ENCODE measurements at places on chromosomes 6 and 20. TPM values are rescaled to one million over a fixed set of nuclear protein-coding genes. Genes with fewer than 3 reads are reported as not detected.

DNA sequence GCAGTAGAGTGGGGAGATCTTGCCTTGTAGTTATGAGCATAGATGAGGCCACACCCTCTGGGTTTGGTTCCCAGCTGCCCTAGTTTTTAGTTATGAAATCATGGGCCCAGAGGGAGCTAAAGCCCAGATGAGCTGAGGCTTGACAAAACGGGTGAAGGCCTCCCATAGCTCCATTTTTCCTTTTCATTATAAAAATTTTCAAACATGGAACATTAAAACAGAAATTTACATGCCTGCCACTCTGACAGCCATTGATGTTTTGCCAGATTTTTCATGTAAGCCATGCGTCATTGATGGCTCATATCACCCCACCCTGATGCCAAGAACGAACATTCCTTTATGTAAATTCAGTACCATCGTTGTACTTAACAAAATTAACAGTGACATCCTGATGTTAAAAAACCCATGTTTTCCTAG is 67.9 kb downstream of the IGF2R start:
- no peak for DNase-seq

The SLC44A4 gene
- total RNA-seq: not detected

The WDR27 gene
- 6.5 TPM for total RNA-seq

GRCh38 chr6:14903176-14904038 is 342.5 kb upstream of the JARID2 start:
- DNase-seq: no peak

- no peak for DNase-seq
These were observed 105.0 kb upstream of the SYNCRIP start for GRCh38 chr6:85747666-85748065.

The LCA5 gene
- 2.5 TPM for total RNA-seq

- no peak for DNase-seq
These were observed 576.4 kb downstream of the PRKN start for GRCh38 chr6:162151021-162151665.

DNA sequence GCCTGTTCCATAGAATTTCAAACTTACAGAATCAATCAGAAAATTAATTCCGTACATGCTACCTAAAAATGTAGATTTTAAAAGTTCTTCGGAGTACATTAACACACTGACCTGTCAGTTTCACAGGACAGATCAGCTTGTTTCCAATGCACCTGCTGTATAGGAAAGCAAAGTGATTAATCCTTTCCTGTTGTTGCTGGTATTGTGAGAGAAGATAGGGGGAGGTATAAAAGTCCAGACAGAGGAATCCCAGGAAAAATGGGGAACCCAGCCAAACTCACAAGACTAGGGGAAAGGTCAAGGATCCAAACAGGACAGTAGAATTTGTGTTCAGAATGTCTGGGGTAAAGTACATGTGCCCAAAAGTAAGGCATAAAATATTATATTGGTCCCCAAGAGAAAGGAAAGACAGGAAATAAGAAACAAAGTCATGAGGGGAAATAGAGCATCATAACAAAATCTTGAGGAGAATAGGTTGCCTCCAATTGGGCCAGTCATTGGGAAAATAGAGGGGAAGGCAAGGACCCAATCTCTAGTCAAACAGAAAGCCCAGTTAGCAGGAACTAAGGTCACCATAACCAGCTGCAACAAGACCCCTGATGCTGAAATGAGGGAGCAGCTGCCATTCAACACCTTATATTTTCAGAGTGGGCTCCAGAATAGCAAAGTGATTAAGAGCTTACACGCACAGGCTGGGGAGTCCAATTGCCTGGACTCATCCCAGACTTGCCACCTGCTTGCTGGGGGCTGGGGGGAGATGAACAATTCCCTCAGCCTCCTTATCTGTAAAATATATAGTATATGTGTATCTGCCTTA is 10.3 kb downstream of the FILIP1 start:
- DNase-seq: no peak

The VGLL2 gene
- total RNA-seq: not detected

The NRN1 gene
- 11.2 TPM for total RNA-seq

The PGC gene
- not detected for total RNA-seq

- no peak for DNase-seq
These were observed 26.1 kb upstream of the KCNQ5 start for GRCh38 chr6:72595812-72596211.

DNA sequence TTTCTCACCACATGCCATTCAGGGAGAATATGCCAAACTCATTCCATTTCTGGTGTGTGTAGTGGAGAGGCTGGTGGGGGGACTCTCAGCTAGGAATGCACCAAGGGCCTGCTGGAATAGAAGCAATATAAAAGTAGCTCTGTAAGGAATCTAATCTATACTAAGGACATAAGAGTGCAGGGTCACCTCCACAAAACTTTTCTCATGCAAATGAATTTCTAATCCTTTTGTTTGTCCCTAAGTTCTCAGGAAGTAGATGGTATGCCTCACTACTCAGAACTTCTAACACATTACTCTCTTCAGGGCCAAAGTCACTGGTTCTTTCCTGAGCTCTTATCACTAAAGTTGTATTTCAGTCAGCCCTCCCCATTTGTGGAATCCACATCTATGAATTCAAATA is 427.2 kb downstream of the C6orf118 start:
- no peak for DNase-seq

- DNase-seq: no peak
These were observed 165.5 kb downstream of the PRKN start for GRCh38 chr6:162562041-162562440.

The NKAPL gene
- 6.7 TPM for total RNA-seq

GRCh38 chr6:158955255-158955654 is 44.7 kb downstream of the RSPH3 start:
- DNase-seq: no peak

DNA sequence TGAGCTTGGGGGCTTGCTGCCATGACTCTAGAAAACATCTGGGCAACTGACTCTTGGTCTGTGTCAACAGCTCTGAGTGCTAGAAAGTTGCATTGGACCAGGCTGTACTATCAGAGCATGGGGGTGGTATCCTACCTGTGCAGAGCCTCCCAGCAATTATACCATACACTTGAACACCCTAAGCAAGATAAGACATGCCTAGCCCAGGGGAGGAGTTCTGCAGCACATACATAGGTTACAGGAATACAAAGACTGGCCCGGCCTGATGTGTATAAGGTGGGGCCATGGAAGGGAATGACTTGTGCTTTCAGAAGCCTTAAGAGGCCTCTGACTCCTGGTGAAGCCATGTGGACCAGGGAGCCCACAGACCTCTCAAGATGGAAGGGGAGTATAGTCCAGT is 11.4 kb upstream of the MOCS1 start:
- DNase-seq: no peak

The HTR1B gene
- total RNA-seq: not detected

DNA sequence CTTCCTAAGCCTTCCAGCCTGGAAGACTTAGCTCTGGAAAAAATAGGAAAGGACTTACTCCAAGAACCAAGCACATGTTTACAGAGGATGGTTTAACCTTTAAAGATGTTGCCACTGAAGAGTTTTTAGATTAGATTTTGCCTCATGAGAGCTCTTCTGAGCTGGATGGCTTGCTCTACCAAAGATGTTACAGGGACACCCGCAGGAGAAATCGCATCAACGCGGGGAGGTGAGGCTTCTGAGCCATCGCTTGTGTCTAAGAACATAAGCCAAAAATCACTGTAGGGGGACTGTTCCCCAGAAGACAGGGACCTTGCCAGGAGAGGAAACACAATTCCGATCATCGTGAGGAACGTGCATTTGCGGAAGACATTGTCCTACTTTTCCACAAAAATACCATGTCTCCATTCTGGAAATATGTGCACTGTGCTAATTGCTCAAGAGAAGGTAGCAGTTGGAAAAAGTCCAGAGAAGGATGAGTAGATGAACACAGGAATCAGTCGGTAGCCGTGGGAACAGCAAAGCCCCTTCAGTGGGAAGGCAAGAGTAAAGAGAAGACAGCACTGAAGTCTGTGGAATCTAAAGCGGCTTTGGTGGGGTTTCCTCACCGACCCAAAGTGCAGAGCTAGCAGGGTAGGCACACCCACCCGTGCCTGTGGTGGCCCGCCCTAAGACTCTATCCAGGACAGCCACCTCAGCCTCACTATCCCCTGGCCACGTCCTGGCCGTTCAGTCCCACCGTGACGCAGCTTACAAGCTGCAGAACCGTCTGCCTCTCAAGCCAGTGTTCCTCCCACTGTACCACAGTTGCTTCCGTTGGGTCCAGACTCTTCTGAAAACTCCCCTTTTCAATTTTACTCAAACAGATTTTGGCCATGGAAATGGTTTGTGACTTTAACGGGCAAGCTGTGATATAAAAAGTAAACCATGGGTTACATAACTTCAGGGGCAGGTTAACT is 334.8 kb downstream of the NRN1 start:
- no peak for DNase-seq

The SFTA2 gene
- total RNA-seq: not detected

The FAM83D gene
- 0.12 TPM for total RNA-seq

DNA sequence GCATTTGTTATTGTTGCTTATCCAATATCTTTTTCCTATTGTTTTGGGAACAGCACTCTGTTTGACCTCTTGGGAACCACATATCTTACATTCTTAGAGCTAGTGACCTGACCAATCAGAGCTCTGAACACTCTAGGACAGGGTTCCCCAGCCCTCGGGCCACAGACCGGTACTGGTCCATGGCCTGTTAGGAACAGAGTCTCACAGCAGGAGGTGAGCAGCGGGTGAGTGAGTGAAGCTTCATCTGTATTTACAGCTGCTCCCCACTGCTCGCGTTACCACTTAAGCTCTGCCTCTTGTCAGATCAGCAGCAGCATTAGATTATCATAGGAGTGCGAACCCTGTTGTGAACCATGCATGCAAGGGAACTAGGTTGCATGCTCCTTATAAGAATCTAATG is 226.0 kb upstream of the TSHZ2 start:
- no peak for DNase-seq

GRCh38 chr6:107794771-107795170 is 29.3 kb downstream of the SCML4 start:
- DNase-seq: no peak

The TRAPPC3L gene
- 0.22 TPM for total RNA-seq

- no peak for DNase-seq
These were observed 8.5 kb downstream of the SPTLC3 start for GRCh38 chr20:13017235-13017634.

- DNase-seq: no peak
These were observed 274.8 kb upstream of the RGS17 start for GRCh38 chr6:153405931-153406330.

- DNase-seq: no peak
These were observed 9.7 kb downstream of the MSH5 start for GRCh38 chr6:31749301-31750036.

- DNase-seq: no peak
These were observed 88.1 kb downstream of the GRM4 start for GRCh38 chr6:34057790-34058189.

The IP6K3 gene
- total RNA-seq: 27.2 TPM

Measured in heart right ventricle (tissue), 16 donors.